ENCODE measurements at places on chromosomes 7 and 10.

- no peak for DNase-seq
Observed at GRCh38 chr10:20627087-20627486, 270.0 kb downstream of the NEBL start.

DNA sequence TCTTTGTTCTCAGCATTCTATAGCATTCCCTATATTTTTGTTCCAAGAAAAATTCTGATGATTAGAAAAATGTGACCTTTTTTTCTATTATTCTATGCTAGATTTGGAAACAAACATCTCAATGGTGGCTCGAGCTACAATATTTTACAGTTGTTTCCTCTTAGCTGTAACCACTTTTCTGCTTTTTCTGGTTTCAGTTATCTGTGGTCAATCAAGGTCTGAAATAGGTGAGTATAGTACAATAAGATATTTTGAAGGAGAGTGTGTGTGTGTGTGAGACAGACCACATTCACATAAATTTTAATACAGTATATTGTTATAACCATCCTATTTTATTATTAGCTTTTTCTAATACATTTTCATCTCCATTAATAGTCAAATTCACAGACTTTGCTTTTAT is 564.5 kb upstream of the GHITM start:
- DNase-seq: no peak

DNA sequence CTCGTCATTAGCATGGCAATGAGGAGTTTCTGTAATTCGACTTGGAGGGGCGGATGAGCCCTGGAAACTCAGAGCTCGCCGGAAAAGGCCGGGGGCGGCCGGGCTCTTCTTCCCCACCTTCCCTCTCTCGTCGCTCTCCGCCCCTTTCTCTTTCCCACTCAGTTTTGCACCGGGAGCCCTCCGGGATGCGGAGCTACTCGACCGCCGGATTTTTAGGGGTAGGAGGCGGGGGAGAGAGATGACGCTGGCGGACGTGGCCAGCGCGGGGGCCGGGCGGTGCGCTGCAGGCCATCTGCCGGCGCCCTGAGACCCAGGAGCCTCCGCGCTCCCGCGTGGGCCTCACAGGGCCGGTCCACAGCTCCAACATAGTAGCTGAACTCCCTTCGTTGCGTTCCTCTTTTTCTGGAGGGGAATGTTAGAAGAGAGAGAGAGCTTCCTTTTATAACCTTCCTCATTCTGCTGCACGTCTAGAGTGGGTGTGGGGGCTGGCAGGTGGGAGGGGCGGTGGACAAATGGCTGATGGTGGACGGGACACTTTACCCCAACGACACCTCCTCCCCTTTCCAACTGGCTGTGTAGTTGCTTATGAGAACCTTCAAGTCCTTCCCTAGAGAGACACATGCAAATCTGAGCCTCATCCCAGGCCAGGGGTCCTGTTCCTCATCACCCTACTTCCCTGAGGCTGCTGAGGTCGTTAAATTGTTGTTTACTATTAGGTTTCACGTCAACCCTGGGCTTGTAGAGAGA is 1.1 kb upstream of the HOXA1 start:
- DNase-seq: peak; percentile 61

GRCh38 chr7:111633878-111634277 is 71.6 kb upstream of the IMMP2L start:
- DNase-seq: no peak

DNA sequence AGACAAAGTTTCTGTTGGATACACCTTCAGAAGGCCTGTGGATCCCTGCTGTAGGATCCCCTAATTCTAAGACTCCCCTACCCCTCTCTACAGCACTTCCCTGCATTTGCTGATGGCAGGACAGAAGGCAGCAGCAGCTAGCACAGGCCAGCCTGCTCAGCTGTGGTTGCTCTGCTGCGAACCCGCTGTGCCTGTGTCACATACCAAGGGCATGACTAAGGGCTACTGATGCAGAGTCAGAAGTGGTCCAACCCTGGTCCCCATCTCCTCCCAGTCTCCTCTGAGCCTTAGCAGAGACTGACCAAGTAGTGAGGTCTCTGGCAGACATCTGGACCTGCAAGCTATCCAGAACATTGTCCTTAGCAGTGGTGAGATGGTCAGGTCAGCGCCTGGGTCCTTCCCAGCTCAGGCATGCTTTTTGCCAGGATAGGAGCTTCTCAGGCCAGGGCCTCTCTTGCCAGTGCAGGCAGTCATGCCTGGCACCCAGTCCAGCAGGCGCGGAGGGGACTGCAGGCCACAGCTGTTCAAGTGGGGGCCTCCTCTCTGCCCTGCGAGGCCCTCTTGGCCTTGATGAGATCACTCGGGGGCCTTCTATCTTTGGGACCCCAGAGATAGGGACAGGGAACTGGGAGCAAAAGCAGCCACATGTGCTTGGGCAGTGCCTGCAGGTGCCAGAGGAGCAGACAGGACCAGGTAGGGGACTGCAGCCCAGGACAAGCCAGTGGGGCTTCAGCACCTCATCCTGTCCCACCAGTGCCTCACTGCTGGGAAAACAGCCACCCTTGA is 146.4 kb downstream of the ZNF248 start:
- no peak for DNase-seq

DNA sequence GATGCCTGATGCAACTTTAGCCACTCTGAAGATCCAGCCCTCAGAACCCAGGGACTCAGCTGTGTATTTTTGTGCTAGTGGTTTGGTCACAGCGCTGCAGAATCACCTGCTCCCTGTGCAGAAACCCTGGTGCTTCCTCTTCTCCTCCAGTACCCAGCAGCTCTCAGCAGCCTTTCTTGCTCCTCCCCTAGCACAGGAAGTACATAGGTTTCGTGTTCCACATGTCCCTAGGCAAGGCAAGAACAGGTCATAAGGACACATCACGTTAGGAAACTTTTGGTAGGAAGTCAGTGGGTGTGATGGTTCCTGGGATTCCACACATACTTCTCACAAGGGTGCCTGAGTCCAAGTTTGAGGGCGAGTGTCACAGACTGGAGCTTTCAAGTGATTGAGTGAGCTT is 167.9 kb upstream of the PRSS1 start:
- DNase-seq: peak; percentile 81

- DNase-seq: no peak
Observed at GRCh38 chr7:48610705-48611104, 313.6 kb upstream of the CDC14C start.

DNA sequence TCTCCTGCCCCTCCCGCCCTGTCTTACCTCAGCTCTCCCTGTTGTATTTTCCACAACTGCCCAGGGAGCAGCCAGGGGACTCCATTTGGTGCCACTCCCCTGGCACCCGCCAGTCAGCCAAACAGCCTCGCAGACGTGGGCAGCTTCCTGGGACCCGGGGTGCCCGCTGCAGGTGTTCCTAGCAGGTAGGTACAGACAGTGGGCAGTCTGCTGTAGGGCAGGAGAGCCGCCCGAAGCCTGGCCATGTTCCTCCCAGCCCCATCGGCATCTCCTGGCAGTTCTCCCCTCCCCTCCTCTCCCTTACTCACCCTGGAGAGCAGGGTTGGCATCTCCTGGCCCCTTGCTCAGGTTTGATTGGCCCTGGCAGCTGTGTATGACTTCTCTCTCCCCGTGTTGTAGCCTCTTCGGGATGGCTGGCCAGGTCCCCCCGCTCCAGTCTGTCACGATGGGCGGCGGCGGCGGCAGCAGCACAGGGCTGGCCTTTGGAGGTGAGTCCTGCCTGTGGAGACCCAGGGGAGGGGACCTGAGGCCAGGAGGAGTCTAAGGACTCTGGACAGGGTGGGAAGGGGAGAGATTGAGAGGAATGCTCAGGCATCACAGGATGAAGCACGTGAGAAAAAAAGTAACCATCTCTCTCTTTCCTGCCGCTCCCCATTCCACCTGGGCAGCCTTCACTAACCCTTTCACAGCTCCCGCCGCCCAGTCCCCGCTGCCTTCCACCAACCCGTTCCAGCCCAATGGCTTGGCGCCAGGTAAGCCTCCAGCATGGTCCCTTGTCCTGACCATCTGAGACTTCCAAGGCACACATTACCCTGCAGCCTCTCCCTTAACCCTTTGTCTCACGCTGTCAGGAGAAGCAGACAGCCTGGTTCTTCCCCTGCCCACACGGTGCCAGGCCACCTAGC is 11.3 kb downstream of the SAP25 start:
- no peak for DNase-seq

DNA sequence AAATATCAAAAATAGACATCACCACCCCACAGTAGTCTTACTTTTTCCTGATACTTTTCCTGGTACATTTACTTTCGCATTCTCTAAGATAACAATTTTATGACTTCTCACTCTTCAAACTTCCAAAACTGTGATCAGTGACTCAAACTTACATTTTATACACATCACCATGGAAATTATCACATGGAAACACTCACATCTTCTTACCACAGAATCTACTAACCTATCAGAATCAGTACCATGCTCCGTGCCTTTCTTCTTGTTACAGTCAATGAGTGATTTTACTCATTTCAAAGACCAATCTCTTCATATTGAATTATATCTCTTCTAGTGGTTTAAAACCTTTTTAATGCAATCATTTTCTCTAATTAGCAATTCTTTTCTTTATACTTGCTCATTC is 120.3 kb downstream of the PTEN start:
- DNase-seq: no peak

DNA sequence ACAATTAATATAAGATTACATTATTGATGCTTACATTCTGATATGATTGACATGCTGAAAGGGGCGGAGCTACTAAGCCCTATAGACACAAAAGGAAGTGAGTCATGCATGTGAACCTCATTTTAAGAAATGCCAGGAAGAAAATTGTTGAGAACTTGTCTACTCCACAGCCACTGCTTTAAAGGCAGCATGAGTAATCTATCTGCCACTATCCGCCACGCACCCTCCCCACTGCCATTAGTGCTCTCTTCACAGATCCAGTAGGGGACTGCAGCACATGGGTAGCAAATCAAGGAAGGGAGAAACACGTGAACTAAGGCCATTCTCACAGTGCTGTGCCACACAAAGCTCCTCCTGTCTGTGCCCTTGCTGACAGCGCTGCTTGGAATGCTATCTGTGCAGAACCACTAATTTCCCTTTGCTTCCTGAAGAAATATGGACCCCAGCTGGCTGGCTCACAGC is 524.8 kb downstream of the GRM8 start:
- no peak for DNase-seq

DNA sequence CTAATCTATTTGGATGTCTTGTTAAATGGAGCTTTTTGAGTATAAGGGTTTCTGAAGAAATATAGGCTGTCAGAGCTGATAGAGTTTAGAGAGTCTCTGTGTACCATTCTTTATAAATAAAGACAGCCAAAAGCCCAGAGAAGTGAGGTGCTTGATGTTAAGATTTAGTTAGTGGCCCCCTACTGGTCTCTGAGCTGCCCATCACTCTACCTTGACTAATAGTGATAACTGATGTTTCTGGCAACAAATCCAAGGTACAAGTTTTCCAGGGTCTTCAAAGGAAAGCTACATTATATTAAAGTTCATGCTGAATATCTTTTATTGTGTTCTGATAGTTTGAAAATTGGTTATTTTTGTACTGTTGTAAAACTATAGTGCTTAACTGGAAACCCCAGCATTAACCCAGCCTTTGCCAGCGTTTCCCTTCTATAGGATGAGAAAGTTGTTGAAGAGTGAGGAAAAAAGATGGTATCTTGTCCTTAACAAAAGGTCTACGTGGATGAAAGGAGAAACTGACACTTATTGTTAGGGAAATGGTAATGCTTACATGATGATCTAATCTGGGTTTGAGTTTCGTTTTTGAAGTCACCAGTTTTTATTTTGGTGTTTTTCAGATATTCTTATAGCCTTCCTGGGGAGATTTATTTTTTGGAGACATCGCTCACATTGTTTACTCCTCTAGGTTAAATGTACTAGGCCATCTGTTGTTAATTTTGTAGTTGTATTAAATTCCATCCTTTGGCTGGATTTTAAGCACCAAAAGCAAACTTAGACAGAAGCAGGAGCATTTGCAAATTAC is 79.0 kb downstream of the AUTS2 start:
- DNase-seq: no peak

- DNase-seq: no peak
Observed at GRCh38 chr7:149727053-149727898, 46.1 kb downstream of the ZNF467 start.

DNA sequence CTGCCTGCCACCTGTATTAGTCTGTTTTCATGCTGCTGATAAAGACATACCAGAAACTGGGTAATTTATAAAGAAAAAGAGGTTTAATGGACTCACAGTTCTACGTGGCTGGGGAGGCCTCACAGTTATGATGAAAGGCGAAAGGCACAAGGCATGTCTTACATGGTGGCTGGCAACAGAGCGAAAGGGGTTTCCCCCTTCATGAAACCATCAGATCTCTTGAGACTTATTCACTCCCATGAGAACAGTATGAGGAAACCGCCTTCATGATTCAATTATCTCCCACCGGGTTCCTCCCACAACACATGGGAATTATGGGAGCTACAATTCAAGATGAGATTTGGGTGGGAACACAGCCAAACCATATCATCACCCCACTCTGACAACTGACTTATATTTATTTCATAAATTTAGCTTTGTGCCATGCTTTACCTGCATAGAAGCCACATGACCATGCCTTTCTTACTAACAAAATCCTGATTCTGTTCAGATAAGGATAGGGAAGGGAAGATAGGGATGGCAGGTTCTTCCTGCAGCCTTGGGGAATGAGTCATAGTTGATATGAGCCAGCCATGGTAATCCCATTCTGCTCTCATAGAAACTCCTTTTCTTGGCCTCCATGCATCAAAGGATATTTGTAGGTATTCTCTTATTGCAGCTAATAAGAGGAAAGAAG is 191.3 kb upstream of the AGK start:
- no peak for DNase-seq

- DNase-seq: no peak
Observed at GRCh38 chr7:78768859-78769258, 684.6 kb downstream of the MAGI2 start.

- DNase-seq: no peak
Observed at GRCh38 chr7:72152161-72153131, 259.7 kb downstream of the CALN1 start.

- DNase-seq: no peak
Observed at GRCh38 chr7:150400788-150401423, 21.8 kb downstream of the ZNF775 start.

GRCh38 chr7:145168879-145169278 is 333.0 kb upstream of the TPK1 start:
- no peak for DNase-seq

DNA sequence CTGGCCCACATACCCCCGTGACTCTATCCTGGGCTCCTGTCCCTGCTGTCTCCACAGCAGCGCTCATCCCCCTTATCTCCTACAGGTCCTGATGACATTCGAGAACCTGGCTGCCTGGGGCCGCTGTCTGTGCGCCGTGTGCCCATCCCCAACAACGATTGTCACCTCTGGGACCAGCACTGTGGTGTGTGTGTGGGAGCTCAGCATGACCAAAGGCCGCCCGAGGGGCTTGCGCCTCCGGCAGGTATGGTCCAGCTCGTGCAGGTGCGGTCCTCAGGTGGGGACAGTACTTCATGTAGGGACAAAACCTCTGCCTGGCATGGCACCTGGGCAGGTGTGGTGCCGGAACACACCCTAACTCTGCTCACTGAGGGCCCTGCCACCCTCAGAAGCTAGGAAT is 30.4 kb upstream of the LRRC18 start:
- DNase-seq: no peak

GRCh38 chr10:31413325-31413724 is 94.3 kb downstream of the ZEB1 start:
- DNase-seq: no peak

GRCh38 chr10:118033905-118034304 is 12.8 kb downstream of the RAB11FIP2 start:
- DNase-seq: no peak

- no peak for DNase-seq
Observed at GRCh38 chr10:60377042-60377352, 12.7 kb downstream of the ANK3 start.
